Activated CD8-positive, alpha-beta memory T cell treated with anti-CD3 and anti-CD28 coated beads, Interleukin-2, amount 50 U/mL, for 4 hours (primary cell): ENCODE measurements at places on chromosomes 16 and 17.

GRCh38 chr17:48002266-48002915 lies 31.5 kb downstream of the CDK5RAP3 start:
- no peak for DNase-seq

DNA sequence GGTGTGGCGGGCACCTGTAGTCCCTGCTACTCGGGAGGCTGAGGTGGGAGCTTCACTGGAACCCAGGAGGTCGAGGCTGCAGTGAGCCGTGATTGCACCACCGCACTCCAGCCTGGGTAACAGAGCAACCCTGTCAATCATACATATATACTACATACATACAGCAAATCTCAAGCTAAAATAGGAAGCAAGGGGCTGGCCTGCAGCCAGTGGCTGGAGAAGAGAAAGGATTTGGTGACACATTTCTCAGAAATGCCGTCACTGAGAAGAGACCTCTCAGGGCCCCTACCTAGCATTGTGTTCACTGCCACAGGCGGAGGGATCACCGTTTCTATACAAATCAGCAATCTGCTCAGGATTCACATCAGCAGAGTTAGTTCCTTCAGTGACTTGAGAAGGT lies 16.9 kb downstream of the NARF start:
- DNase-seq, result no peak

GRCh38 chr16:10971560-10971961 lies 27.2 kb downstream of the CLEC16A start:
- DNase-seq, result no peak

DNA sequence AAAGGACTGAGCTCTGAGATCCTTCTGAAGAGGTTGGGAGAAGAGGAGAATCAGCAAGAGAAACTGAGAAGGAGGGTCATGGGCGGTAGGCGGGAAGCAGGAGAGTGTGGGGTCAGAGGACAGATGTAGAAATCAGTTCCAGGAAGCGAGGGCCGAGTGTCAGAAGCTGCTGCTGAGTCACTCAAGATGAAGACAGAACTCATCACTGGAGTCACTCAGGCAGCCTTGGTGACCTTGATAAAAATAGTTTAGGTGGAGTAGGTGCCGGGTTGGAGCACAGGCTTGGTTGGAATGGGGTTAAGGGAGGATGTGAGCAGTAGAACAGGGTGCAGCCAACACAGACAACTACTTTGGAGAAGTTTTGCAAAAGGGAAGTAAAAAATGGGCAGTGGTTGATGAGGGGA lies 6.1 kb upstream of the ITGAM start:
- DNase-seq, result no peak

DNA sequence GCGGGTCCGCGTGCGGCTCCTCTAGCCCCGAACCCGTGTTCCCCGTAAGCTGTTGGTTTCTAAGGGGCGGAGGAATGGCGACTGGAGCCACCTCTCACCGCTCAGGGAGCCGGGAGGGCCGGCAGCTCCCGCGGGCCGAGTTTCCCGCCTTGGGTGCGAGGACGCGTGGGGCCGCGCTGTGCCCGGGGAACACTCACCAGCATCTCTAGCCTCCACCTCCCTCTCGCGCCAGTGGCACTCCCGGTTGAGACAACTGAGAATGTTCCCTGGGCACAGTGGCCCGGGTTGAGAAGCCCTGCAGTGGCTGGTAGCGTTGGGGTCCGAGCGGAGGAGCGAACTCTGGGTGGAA lies 560 bp downstream of the TELO2 start:
- DNase-seq, result no peak

GRCh38 chr16:84044118-84044488 lies 1.5 kb upstream of the SLC38A8 start:
- DNase-seq, result no peak

DNA sequence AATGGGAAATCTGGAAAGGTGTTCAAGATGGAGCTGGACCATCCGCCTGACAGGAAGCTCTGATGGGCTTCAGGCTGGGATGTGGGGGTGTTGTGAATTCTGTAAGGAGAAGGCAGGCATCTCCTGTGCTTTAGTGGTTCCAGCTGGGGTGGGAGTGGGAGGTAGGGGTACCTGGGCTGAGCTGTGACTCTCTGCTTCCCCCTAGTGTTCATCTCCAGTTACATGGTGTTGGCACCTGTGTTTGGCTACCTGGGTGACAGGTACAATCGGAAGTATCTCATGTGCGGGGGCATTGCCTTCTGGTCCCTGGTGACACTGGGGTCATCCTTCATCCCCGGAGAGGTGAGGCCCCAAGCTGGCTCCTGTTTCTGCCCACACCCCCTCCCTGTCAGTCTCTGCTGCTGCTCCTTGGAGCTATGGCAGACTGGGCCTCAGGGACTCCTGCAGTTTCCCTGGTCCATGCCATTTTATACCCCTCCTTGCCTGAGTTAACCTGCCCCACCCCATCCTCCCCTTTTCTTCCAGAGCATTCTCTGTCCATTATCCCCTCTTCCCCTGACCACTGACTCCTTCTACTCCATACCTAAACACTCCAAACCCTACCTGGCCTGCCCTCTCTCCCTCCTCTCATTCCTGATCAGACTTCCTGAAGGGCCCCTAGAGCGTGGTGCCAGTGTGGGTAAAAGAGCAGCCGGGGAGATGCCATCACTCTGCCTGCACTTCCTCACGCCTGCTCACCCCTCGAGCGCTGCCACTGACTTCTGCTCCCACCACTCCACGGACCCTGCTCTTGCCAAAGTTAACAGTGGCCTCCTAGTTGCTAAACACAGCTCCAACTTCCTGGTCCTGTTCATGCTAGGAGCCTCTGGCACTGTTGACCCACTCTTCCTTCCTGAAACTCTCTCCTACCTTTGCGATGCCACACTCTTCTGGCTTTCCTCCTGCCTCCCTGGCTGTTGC lies 3.4 kb downstream of the SPNS1 start:
- no peak for DNase-seq

DNA sequence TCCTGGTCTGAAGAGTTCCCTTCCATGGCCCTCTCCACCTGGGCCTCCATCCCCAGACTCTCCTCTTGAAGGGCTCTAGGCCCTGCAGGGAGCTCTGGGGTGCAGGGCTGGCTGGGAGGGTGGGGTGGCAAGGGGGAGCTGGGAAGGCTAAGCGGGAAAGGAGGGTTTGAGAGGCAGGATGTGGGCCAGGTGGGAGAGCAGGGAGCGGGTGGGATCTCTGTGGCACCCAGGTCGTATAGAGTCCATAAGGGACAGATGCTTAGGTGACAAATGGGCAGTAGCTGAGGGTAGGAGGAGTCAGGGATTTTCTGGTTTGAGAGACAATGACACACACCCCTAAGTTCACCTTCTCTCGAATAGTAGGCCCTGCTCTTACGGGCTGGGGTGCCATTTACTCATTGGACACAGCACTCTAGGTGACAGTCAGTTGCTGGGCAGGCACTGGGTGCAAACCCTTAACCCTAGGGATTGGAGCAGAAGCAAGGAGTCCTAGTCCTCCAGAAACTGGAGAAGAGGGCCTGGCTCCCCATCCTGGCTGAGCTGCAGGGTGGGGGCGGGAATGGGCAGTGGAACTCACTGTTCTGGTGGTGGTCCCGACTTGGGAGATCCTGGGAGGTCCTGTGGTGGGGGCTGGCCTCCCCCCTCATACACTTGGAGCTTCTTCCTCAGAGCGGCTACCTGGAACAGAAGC lies 15.3 kb downstream of the KIF18B start:
- no peak for DNase-seq

GRCh38 chr17:19003543-19004420 lies 782 bp downstream of the FAM83G start:
- DNase-seq, result peak; percentile 62
